ENCODE measurements at places on chromosomes 3 and 15.
A peak's percentile ranks its signal among the peaks of the same experiment; 100 is the strongest.

GRCh38 chr3:144521131-144521530 lies 549.5 kb downstream of the DIPK2A start:
- DNase-seq, result no peak

GRCh38 chr3:191343913-191344312 lies 13.6 kb upstream of the UTS2B start:
- DNase-seq, result no peak

- no peak for DNase-seq
Observed at GRCh38 chr15:48145923-48146322, 25.1 kb downstream of the SLC24A5 start.

- DNase-seq, result no peak
Observed at GRCh38 chr15:36756707-36757106, 177.3 kb downstream of the CDIN1 start.

- no peak for DNase-seq
Observed at GRCh38 chr15:49045751-49046219, 461 bp downstream of the SECISBP2L start.

- no peak for DNase-seq
Observed at GRCh38 chr3:188335656-188336055, 181.7 kb downstream of the LPP start.

DNA sequence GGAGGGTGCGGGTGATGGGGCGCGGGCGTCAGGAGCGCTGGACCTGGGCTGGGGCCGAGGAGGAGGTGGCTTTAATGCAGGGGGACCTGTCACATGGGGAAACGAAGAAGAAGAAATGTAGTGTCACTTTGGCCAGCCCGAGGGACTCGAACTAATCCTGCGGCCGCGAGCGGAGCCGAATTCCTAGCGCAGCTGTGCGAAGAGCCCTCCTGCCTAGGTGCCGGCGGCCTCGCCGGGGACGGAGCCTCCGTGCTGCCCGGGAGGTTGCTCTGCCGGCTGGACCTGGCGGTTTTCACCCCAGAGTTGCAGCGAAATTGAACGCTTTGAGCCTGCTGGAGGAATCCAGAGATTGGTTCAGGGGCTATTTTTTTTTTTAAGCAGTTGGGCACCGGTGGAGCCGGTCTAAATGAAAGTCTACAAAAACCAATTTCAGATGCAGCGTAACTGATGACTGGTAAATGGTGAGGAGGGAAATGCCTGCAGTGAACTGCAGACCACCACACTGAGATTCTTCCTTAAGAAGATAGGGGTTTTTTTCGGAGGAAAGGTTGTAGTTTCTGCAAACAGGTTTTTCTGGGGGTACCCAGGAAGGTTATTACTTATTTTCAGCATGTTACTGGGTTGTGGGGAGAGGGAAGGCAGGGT lies 662 bp downstream of the TMEM108 start:
- DNase-seq, result no peak

GRCh38 chr15:40054855-40055575 lies 16.0 kb upstream of the SRP14 start:
- DNase-seq, result peak; percentile 70

- no peak for DNase-seq
Observed at GRCh38 chr3:13012221-13012691, 61.0 kb downstream of the IQSEC1 start.

- DNase-seq, result no peak
Observed at GRCh38 chr3:127733781-127734180, 61.0 kb downstream of the ABTB1 start.

DNA sequence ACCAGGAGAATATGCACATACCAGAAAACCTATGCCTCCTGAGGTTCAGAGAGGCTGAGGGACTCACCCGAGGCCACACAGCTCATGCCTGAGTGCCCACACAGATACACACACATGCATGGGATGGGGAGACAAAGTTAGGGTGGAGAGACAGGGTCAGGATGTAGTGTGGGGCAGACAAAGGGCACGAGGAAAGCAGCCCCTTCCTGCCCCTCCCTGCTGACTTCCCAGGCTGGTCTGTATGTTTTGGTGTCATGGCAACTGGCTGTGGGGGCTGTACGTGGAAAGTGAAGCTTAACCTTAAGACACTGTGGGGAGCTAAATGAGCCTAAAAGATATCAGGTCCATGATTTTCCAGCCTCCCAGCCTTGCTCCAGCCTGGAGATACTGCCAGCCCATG lies 57.8 kb downstream of the EPHB3 start:
- DNase-seq, result no peak

DNA sequence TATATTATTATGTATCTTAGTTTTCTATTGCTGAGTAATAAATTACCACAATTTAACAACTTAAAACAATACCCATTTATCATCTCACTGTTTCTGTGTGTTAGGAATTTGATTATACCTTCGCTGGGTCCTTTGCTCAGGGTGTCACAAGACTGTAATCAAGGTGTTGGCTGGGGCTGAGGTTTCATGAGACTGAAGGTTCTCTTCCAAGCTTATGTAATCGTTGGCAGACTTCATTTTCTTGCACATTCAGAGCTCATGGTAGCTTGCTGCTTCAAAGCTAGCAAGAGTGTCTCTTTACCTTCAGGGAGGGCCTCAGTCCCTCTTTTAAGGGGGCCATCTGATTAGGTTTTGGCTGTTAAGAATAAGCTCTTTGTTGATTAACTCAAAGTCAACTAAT lies 293.1 kb downstream of the POLQ start:
- DNase-seq, result no peak

- no peak for DNase-seq
Observed at GRCh38 chr3:116445311-116445841, at the start of gene LSAMP. Gene LSAMP, minus strand, starts transcription at chr3:116445487.

- no peak for DNase-seq
Observed at GRCh38 chr3:69360690-69361089, 25.2 kb downstream of the FRMD4B start.

DNA sequence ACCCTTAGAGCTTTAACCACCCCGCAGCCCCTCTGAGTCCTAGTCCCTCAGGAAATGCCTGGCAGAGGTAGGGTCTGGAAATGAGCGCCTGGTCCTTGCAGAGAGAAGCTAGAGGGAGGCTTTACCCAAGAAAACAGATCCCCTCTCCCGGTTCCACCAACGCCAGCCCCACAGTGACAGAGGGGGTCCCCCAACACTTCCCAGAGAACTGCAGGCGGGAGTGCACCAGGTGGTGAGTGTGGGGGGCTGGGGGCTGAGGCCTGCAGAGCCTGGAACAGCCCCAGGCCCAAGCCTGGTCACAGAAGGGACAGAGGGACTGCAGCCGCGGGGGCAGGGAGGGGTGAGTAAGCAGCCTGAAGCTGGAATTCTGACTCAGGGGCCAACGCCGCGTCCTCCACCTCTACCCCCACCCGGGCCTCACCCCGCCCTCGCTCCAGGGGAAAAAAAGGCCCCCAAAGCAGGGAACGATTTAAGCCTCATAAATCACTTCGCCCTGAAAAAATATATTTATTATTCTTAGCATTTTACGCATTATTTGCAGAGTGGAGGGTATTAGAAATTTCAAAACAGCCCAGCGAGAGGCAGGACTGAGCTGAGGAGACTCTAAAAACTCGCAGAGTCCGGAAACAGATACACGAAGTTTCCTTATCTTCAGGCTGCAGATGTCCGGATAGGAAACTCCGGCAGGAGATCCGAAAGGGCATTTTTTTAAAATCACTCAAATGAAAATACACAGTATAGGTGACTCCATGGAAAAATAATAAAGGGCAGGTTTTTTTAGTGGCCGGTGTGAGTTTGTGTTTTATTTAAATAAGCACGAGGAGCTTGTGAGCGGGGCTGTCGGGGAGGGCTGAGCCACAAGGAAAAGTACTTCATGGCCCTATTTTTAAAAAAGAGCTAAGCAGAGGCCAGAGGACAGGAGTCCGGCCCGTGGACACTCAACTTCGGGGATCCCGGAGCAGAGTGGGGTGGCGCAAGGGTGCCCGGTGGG lies 10.0 kb downstream of the GATA2 start:
- no peak for DNase-seq

GRCh38 chr3:62238431-62238830 lies 134.9 kb downstream of the FEZF2 start:
- no peak for DNase-seq

DNA sequence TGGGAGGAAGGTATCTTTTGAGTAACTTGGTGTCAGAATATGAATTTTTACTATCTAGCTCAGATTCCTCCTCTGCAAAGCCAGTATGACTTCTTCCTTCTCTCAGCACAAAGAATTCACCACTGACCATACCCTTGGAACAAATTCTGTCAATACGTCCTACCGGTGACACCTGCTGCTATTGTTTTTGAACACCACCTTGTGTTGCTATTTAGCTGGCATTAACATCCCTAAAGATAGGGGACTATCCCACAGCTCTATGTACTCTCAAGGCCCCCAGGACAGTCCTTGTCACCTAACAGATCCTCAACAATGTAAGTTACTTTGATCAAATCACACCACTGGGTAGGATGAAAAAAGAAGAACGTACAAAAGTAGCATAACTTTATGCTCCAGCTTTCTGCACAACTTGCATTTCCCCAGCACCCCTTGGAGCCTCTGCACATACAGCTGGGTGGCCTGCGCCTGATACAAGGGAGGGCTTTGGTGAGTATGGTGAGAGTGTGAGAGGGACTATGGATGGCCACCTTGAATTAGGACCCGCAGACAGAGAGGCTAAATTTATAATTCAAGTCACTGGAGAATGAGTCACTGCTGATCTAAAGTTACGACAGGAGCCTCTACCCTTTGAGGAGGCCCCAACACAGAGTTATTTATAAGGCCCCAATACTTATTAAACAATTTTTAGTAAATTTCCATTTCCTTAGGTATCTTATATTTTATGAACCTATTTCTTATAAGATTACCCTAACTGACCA lies 2.3 kb upstream of the COLQ start:
- DNase-seq, result no peak
